ENCODE measurements at places on chromosomes 3 and 15. TPM values are rescaled to one million over a fixed set of nuclear protein-coding genes. Genes with fewer than 3 reads are reported as not detected.

Gene ESYT3
- 0.54 TPM for total RNA-seq

Gene GP9
- total RNA-seq: not detected

Gene CLDN11
- total RNA-seq: not detected

Gene VPS18
- total RNA-seq: 23.8 TPM

Gene THSD4
- 33.5 TPM for total RNA-seq

Gene ZWILCH
- 41.1 TPM for total RNA-seq

Gene CP
- 7.0 TPM for total RNA-seq

Gene OR5K3
- not detected for total RNA-seq

Gene DUOX1
- total RNA-seq: not detected

Gene CCDC54
- total RNA-seq: not detected

Gene CADM2
- total RNA-seq: not detected

Gene STT3B
- total RNA-seq: 102 TPM

Gene CFAP20DC
- 2.5 TPM for total RNA-seq

Gene PCLAF
- total RNA-seq: 145 TPM

All from A549 treated with ZK216348 at 1 μM for 4 hours (cell line).